SHP77 (cell line): ENCODE measurements at places on chromosomes 12 and 14.
A peak's percentile ranks its signal among the peaks of the same experiment; 100 is the strongest.

DNA sequence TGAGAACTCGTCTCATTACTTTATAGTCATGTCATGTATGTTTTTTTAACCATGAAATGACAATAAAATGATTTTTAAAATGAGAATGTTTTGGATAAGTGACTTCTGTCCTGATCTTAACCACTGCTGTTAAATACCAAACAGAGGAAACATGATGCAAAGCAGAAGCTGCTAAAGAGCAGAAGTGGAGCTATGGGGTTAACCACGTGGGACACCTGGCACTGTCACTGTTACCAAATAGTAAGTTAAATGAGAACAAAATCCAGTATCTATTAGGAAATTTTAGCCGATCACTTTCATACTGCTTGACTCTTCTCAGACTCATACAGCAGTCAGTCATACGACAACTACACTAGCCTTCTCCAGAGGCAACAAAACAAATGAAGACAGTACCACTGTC is 82.4 kb downstream of the SCAF11 start:
- no peak for DNase-seq

DNA sequence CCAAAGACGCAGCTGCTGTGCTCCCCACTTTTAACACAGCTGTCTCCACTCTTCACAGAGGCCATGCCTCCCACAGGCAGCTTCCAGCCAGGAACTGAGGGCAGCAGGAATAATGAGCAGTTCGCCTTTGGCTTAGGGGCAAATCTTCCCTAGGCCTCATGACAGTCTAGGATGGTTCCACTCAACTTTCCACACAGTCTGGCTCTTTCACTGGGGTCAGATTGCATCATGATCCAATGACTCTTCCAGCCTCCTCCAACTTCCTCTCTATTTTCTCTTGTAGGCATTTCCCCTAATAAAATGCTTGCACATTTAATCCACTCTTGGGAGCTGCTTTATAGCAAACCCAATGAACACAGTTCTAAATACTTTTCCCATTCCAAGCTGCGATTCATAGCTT is 271.6 kb upstream of the ATP2B1 start:
- DNase-seq: no peak

DNA sequence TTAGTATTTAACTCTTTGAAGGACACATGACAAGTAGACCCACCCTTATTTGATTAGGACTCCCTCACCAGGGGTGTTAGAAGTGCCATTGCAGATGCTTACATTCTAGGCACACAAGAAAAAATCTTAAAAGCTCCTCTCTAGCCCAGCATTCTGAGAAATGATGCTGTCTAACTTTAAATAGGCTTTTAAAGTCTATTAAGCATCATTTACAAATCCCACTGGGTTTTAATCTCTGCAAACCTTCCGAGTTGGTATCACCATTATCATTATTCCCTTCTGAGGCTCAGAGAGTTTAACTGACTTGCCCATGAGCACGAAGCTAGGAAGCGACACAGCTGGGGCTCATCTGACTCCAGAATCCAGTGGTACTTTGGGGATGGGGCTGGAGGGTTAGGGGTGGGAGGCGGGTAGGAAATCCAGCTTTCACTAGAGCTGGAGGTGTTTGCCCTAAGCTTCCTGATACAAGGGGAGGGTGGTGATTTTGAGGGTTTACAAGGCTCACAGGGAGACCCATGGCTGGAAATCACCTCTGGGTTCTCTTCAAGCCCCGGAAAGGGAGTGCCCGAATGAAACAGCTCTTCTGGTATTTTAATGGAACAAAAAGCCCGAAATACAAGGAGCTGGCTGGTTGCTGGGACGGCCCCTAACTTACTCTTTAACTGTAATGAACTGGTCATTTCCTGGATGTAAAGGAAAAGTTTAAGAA is 109.2 kb upstream of the FUT8 start:
- DNase-seq: no peak

GRCh38 chr12:26204612-26205289 is 9.4 kb downstream of the SSPN start:
- no peak for DNase-seq

GRCh38 chr12:14931359-14931758 is 7.0 kb downstream of the ERP27 start:
- no peak for DNase-seq

DNA sequence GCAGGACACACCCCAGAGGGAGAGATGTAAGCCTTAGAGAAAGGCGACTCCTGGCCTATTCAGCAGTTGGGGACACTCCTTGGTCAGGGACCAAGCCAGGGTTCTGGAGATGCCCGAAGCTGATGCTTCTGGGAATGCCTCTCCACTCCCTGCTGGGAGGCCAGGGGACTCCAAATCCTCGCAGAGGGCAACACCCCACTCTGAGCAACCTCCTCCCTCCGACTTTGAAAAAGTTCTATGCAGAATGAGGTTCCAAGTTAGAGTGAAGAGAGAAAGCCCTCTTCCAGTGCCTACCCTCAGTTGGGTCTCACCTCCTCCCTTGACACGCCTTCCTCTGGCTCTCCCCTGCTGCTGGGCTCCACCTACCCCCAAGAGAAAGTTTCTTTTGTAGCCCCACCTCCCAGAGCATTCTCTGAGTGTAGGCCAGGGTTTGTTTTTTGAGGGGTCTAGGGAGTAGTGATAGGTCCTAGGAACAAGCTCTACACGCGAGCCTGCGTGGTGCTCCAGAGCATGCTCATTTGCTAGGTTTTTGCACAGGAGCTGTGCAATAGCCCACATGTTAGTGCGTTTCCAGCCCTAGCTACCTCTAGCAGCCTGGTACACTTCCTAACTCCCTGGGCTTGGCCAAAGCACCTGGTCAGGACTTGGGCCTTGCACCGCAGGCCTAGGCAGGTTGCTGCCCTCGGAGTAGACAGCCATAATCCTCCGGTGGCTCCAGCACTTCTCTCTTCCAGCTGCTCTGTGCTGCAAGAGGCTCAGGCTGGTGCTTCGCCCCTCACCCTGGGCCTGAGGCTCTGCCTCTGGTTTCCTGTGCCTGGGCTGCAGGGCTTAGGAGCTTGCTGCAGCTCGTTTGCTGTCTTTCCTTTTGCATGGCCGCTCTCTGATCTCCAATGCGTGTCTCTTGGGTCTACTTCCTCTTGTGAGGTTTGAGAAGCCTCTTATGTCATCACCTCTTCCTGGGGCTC is 590 bp upstream of the CEBPE start:
- no peak for DNase-seq

- DNase-seq: no peak
These were observed 1003.6 kb downstream of the FSCB start for GRCh38 chr14:43503508-43503907.

- no peak for DNase-seq
These were observed 27.5 kb downstream of the BCAT1 start for GRCh38 chr12:24921251-24922038.

DNA sequence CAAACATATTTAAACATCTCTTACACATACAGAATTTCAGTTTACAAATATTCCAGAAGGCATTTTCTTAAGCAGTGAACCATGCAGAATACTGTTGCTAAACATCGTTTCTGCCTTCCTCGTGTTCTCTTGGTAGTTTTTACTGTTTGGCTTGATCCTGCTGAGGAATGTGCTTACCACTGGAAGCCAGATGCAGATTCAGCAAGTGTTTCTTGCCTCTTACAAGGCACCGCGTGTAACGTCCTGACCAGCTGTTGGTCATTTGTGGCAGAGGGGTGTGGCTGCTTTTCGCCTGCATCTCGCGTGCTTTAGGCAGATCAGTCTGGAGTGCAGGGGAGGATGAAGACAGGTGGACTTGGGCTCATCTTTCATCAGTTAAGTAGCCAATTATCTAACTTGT is 12.4 kb downstream of the EIF2B1 start:
- no peak for DNase-seq

DNA sequence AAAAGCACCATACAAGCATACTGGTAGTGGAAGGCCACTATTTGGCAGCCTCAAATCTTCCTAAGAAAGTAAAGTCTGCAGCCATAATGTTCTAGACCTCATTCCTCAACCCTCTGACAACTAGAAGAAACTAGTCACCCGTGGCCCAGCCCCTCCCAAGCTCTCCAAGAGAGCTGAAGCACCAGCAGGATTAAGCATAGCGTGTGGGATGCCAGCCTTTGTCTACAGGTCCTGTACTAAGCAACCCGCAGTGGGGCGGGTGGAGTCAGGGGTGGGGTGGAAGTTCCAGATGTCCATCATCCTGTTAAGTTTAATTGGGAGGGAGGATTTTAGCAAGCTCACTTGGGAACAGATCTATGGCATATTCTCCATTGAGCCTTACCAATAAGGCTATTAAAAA is 14.2 kb downstream of the SLC11A2 start:
- no peak for DNase-seq

DNA sequence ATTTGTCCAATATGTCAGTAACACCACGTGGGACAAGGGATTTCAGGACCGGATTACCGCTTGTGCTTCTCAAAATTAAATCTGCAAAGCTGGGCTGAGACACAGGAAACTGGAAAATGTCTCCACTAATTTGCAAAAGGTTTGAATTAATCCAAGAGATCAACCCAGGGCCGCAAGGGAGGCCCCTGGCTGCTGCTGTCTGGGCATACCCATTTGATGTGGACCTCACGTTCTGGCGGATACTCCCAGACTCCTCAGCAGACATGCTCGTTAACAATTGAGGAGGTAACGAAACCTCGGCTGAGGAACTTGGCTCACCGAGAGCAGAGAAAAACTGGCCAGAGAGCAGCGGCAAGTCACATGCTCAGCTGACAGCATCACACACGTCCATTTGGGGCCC is 180.6 kb downstream of the SLC15A4 start:
- DNase-seq: no peak

GRCh38 chr12:48235796-48236333 is 32.8 kb upstream of the OR10AD1 start:
- no peak for DNase-seq

DNA sequence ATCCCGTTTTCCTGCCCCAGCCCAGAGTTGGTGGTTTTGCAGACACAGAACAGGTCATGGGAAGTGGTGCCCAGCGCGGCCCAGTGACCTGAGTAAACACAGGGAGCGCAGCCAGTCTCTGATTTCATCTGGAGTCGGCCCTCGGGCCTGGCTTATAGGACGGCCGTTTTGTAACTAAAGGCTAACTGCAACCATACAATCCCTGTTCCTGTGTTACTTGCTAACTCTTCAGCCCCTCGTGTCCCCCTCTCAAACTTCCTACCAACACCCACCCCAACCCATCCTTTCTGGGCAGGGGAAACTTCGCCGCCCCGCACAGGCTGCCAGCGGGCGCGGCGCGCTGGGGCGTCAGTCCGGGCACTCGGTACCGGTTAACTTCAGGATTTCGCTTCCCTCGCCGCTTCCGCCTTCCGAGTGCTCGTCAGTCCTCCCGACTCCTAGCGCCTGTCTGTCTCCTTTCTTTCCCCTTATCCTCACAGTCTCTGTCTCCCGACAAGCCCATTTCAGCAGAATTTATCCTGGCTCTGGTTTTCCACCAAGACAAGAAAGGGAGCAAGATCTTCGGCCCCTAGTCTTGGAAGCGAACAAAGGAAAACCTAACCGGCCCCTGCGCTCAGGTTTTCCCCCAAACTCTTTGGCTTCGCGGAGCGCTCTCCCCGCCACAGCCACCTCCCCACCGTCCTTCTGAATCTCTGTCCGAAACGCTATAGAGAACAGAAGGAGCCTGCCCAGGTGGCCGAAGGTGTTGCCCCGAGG is 2.0 kb downstream of the SIX1 start:
- peak; percentile 29 for DNase-seq

- DNase-seq: no peak
These were observed 772.9 kb upstream of the NOVA1 start for GRCh38 chr14:27370775-27371174.

DNA sequence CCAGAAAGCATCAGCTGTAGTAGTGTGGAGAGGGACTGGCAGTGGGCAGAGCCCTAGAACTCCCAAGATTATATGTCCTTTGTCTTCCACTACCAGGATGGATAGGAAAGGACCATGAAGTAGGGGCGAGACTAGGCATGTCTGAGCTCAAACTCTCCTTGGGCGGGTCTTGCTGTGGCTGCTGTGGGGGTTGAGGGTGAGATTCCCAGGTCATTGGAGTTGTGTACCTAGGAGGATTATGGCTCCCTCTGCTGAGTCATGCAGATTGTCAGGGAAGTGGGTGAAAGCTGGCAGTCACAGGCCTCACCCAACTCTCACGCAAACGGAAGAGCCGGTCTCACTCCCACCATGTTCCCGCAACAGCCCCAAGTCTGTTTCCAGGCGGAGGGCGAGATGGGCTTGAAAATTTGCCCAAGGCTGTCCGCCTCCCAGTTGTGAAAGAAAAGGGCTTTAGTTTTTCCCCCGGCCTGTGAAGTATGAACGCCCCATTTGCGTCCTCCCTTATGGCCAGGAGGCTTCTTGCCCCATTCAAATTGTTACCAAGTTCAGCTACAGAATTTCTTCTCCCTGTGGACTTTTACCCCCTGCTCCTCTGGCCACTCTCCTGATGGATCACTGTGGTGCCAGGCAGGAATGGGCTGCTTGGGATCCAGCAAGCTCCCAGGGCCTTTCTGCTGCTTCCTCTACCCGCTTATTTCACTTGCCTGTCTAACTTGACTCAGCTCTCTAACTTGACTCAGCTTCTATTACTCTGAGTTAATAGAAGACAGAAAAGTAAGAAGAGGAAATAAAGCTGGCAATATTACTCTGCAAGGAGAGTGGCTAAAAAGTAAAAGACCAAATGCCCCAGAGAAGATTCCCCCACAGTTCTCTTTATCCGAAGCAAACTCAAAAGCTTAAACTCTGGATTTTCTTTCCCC is 159.3 kb downstream of the SLC2A13 start:
- DNase-seq: no peak

DNA sequence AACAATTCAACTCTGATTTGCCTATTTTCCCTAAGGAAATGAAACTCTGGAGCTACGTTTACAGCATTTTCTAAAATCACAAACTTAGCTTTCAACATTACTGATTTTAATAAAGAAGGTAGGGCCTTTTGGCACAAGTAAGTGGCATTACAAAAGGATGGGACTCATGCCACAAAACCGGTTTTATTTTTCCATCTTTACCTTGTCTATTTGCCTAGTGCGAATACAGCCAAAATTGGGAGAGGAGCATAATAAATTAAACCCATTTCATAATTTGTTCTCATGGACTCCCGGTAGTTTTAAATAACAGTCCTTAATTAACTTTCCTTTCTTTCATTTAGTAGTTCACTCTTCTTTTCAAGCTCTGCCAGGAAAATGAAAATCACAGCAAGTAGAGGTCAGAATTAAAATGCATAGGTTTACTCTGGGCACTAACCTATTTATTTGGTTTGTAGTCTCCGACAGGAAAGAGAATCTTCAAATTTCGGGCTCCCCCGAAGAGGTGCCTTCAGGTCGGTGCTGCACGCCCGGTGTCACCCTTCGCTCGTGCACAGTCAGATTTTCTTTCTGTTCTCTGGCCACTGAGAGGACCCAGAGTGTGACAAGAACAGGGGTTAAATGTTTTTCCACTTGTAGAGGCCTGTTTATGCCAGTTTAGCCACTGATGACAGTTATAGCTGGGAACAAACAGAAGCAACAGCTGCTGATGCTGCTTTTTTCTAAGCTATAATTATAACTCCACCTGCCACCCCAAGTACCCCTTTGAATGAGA is at the start of gene BEST3:
Gene BEST3 (minus strand): TSS at position 535 of the 772 bp plus-strand sequence. CDS start 1,505 bp downstream, outside the sequence.
- DNase-seq: peak; percentile 86

DNA sequence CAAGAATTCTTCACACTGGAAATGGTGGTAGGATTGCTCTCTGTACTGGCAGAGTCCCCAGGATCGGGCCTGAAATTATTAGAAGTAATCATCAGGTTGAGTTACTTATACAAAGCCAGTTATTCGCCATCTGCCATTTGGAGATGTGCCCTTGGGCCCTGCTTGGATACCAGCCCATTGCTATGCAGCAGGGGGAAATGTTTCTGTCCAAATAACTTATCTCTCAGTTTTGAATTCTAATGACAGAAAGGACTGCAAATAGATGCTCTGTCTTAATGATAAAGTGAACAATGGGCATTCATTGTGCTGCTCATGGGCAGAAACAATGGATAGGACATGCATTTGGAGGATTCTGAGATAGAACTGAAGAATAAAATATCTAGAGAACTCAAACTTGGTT is 139.1 kb upstream of the PELI2 start:
- no peak for DNase-seq

GRCh38 chr12:126193190-126193589 is 1128.0 kb downstream of the AACS start:
- no peak for DNase-seq
